ENCODE measurements at places on chromosomes 4 and X.

DNA sequence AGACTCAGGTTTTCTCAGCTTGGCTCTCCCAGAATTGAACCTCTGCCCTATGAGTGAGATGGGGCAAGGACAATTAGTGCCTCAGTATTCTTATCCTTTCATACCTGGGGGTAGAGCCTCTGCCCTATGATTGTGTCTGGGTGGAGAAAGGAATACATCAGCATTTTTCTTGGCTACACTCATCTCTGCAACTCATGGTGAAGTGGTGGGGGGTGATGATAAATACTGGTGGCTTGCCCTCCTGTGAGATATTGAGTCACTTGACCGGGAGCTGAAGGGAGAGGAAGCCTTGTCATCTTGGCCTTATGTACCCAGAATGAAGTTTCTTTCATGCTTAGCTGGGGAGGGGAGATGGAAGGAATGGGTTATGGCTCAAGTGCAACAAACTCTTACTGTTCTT, 71.3 kb upstream of the ENOX2 start:
- DNase-seq: no peak

DNA sequence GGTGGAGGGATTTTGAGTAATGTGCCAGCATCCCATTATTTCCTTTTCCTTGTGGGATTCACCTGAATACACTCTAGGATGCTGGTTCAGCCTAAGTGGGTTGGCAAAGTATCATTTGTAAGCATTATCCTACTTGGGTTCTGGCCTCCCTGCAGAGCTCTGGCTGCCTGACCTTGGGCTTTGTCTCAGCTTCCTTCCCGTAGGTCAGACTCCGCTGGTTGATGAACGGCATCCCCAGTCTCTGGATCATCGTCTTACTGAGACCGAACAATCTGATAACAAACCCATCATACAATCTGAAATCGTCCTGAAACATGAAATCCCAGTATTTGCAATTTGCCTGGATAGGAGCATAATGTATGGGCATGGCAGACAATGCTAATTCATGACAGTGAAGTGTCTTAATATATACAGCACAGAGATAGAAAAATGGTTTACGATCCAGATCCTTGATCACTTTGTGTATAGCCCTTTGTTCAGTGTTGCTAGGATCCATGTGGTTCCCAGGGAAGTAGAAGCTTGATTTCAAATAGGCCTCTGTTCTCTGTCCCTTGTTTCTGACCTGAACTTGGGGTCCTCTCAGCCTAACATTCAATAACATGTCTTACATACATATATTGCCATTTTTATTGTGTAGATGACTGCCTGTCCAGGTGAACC, 5.5 kb downstream of the MID2 start:
- no peak for DNase-seq

DNA sequence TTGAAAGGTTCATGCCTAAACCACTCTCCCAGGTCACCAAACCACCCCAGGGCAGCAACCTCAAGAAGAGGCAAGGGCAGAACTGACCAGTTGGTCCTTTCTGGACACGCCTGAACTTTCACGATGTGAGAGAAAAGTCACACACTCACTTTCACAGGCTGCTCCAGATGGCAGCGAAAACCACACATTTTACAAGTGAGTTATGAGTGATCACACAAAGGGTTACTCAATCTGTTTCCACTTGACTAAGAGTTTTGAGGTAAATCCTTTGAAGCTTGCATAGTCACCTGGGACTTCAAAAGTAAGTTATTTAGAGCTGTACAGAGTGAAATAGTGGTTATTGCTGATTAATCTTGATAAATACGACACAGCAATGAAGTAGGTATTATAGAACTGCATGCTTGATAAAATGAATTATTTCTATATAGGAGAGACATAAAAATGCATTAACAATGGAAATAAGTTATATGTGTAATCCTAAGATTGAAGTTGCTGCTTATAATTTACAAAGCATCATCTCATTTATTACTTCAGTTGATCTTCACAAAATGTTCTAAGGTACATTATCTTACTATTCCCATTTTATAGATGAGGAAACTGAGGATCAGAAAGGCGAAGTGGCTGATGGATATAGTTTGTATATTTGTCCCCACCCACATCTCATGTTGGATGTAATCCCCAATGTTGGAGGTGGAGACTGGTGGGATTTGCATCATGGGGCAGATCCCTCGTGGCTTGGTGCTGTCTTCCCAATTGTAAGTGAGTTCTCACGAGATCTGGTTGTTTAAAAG, 103.0 kb upstream of the KLF3 start:
- DNase-seq: no peak

DNA sequence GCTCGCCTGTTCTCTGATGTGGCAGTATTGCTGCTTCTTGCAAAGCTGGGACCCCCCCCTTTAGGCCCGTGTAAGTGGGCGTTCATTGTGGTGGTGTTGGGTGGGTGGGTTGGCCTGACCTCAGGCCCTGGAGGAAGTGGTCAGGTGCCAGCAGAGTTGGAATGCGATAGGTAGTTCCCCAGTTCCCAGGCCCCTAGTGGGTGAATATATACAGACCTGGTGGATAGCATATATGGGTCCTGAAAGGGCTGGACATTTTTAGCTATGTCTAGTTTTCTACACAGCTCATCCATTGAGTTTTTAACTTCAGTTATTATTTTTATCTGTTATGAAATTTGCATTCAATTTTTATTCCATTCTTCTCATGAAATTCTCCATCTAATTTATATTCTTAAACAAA, 35.8 kb upstream of the UCP1 start:
- no peak for DNase-seq

DNA sequence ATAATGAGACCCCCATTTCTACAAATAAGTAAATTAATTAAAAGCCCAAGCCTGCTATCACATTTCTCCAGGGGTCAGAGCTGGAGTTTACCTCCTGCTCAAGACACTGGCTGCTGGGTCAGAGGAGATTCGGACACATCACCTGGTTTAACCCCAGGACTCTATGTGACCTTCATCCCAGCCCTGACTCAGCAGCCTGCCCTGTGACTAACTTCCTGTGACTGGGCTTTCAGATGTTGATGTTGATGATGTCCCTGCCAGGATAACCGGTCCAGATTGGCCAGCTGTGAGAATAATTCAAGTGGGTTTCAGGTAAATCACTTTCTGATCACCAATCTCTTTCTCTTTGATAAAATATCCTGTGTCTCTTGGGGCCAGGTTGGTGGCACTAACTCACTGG, 102.4 kb upstream of the MAML3 start:
- DNase-seq: no peak

DNA sequence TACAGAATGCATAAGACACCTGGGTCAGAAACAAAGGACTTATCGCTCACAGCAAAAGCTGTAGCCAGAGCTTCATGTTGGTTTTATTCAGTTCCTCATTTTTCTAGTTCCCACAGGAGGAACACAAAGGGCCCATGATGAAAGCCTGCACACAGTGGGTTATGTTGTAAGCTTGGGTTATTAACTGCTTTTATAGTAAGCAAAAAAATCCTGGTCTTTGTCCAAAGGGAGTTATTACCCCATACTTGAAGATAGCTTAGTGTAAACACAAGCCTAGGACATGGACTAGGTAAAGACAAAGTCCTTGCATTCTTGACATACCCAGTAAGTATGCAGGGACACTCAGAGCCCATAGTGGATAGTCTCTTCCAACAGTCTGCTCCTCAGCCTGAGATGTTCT, 11.7 kb downstream of the BBS12 start:
- no peak for DNase-seq
